CD4-positive, alpha-beta T cell treated with Interleukin-12 subunit alpha and Interleukin-12 subunit beta, for 1 hour (primary cell): ENCODE measurements at places on chromosomes 4 and X.

GRCh38 chrX:24347881-24348280 is 12.6 kb upstream of the SUPT20HL1 start:
- no peak for DNase-seq

GRCh38 chr4:7384003-7384928 is 50.5 kb downstream of the PSAPL1 start:
- DNase-seq: no peak

DNA sequence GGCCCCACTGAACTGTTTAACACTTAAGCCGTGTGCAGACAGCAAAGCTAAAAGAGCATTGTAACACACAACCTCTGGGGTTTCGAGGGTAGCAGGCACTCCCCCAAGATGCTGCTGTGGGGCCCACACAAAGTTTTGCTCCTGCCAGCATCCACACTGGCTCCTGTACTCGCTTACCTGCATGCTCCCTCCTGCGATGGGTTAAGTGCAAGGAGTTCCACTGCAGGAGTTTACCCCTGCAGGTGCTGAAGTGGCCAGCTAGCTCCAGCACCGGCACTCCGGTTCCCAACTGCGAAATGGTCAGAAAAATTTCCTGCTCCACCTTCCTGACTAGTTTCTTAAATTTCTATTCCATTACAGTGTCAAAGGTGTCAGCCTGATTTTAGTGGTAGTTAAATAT is 443.5 kb downstream of the PCDH10 start:
- no peak for DNase-seq

GRCh38 chrX:149313871-149314371 is 191.2 kb downstream of the IDS start:
- no peak for DNase-seq

GRCh38 chrX:2385224-2385623 is 115.6 kb downstream of the DHRSX start:
- no peak for DNase-seq

DNA sequence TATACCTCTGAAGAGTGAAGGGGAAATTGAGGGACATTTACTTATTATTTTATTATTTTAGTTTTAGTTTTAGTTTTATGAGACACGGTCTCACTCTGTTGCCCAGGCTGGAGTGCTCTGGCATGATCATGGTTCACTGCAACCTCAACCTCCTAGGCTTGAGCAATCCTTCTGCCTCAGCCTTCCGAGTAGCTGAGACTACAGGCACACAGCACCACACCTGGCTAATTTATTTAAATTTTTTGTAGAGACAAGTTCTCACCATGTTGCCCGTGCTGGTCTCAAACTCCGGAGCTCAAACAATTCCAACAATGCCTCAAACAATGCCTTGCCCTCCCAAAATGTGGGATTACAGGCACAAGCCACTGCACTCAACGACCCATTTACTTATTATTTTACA is 68.4 kb upstream of the BMP2K start:
- DNase-seq: no peak

- DNase-seq: peak; percentile 14
These were observed at the start of gene GPR34 for GRCh38 chrX:41688835-41689234. Gene GPR34 (plus strand): TSS chrX:41688973. CDS start chrX:41695634, 6,661 bp downstream.

GRCh38 chrX:134246282-134246681 is 9.3 kb downstream of the CCDC160 start:
- DNase-seq: no peak

DNA sequence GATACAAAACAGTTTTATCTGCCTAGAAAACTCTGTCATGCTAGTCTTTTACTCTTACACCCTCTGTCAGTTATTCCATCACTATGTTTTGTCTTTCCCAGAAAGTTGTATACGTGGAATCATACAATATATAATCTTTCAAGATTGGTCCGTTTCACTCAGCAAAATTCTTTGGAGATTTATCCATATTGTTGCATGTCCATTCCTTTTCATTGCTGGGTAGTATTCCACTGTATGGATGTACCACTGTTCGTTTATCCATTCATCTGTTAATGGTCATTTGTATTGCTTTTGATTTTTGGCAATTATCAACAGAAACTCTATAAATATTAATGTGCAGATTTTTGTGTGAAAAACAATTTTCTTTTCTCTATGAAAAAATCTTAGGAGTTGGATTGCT is 63.1 kb downstream of the GLUD2 start:
- no peak for DNase-seq
